GM23338 (cell line): ENCODE measurements at places on chromosomes 6 and 20. TPM values are rescaled to one million over a fixed set of nuclear protein-coding genes. Genes with fewer than 3 reads are reported as not detected.

TRMT11 gene
- total RNA-seq: 44.5 and 49.5 TPM in 2 replicates

DNA sequence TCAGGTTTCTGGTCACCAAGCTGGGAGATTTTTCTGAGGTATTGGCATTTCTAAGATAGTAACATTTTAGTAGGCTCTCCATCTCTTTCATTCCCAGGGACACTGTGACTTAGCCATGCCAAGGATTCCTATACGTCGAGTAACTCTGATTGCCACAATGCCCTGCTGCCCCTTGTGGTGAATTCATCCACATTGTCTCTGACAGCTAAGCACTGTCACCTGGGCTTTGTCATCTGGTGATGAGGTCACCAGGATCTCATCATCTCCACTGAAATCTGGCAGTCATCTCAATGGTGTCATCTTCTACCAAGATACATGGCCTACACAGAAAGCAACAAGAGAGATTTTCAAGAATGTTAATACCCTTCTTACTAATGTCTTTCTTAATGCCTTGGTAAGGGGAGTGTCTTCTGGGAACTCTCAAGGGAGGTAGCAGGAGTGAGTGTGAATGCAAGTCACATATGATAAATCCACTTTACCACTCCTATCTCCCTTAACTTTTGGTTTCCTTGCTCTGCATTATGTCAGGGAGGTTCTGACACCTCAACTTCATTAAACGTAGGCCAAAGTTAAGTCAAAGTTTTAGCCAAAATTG, 246.7 kb downstream of the CD109 start:
- DNase-seq: peak; percentile 76

DNA sequence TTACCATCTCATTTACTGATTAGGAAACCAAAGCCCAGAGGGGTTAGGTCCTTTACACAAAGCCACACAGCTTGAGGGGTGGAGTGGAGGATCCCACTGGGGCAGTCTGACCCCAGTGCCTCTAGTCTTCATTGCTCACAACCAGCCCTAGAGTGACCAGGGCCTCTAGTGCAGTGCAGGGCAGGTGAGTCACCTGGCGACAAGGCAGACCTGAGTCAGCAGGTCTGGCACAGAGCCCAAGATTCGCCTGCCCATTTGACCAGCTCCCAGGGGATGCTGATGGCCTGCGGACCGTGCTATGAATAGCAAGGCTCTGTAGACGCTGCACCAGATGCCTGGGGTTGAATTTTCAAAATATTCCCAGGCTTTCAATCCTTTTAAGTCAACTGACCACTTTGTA, 29.9 kb downstream of the CDH26 start:
- no peak for DNase-seq

DNA sequence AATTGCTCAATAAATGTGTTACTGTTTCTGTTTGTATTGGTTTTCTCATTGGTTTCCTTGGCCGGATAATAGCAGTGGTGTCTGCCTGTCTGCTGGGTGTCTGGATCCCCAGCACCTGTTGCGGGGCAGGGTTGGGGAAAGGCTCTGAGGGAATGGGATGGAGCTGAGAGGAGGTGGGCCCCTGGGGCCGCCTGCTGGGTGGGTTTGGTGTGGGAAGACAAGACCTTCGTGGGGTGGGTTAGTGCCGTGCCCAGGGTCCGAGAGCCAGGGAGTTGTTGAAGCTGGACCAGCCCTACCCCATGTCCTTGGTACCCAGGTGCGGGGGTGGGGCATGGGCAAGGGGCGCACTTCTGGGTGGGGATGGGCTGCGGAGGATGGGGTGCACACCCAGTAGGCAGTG, 4.0 kb downstream of the SS18L1 start:
- no peak for DNase-seq

- no peak for DNase-seq
Observed at GRCh38 chr6:12423832-12424231, 133.7 kb downstream of the EDN1 start.

LRFN2 gene
- 2.5 and 2.6 TPM in 2 replicates for total RNA-seq

OPRL1 gene
- total RNA-seq: 0.74 and 1.1 TPM in 2 replicates

DNA sequence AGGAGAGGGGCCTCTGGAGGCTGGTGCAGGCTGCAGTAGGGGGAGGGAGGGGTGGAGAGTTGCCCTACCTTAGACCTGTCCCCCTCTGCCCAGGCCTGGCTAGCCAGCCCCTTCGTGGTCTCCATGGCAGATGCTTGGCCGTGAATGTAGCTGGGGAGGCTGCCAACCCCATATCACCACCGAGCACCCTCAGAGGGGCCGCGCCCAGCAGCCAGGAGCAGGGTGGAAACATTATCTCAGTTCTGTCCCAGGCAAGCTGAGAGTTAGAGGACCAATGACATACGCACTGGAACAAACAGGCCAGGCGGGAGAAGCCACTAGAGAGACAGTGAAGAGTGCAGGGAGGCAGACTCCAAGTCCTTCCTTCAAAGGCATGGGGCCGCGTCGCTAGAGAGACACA, 66.5 kb downstream of the LRFN2 start:
- DNase-seq: no peak

DNA sequence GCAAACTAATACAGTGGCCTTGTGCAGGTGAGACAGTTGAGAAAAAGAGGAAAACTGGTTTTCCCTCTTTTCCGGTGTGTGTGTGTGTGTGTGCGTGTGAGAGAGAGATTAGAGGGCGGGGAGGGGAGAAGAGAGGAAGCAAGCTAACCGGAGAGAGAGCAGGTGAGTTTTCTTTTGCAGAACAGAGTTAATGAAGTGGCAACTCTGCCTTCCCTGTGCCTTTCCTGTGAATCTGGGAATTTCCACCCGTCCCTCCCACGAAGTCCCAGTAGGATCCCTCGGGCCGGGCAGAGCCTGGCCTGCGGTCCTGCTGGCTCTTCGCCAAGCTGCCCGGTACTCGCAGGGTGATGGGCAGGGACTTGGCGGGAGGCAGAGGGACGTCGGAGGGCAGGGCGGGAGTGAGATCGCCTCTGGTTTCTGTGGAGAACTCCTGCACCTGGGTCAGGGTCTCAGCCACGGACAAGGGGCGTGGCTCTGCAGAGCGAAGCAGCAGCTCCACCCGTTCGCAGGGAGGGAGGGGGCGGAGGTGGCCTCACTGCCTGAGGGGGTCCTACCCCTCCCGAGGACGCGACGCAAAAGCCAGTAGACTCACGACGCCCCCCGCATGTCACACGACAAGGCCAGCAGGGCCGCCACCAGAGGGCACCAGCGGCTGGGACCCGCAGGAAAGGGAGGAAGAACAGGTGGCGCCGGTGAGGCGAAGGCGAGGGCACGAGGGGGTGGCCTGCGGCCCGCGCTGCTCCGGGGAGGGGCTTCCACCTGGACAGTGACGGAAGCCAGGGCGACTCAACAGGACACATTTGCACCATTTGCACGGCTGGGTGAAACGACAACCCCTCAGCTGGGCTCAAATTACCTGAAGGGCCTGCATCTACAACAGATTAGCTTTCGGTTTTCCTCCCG, 51.2 kb upstream of the RNF182 start:
- peak; percentile 95 for DNase-seq

GRCh38 chr6:44849806-44850205, 462.3 kb downstream of the CDC5L start:
- DNase-seq: no peak

GRCh38 chr6:111520524-111520923, 37.5 kb upstream of the REV3L start:
- no peak for DNase-seq

- DNase-seq: no peak
Observed at GRCh38 chr20:37347347-37347823, 1.4 kb downstream of the SRC start.

- DNase-seq: no peak
Observed at GRCh38 chr6:6486595-6486994, 101.9 kb upstream of the LY86 start.

LRRC73 gene
- total RNA-seq: 0.08 and 0.59 TPM in 2 replicates

CTAGE9 gene
- 0.10 TPM in 1 of 2 replicates, not detected in the other for total RNA-seq

- DNase-seq: no peak
Observed at GRCh38 chr6:14456941-14457340, 339.4 kb downstream of the CD83 start.

DNA sequence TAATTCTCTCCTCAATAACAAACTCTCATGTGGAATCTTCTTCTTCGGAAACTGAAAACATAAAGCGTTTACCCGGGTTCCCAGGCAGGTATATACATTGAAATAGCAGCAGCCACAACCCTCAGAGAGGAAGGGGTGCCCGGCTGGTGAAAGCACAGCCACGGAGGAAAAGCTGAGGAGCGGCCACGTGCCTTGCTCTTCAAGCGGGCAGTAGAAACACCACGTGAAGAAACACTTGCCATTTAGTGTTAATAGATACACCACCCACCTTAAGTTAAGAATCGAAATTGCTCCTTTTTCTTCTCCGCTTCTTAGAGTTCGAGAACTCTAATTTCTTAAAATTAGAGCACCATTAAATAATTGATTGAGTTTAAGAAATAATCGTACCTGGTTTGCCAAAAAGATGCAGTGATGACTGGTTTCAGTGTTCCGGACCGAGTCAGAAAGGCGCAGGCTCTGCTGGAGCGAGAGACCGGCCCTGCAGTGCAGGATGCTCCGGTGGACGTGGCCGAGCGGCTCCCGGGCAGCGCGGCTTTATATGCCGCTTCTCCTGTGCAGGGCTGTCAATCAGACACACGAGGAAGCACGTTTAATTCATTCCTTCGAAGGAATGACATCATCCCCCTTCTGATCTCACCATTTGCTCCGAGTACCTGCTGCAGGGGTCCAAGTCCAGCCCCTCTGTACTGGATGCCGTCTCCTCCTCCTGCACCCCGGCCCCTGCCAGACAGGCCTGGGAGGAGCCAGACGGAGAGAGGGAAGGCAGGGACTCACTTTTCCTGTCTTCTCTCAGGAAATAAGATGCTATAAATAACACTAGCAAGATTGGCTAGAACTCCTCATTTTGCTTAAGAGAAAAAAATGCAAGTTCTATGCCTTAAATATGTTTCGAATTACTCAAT, at the start of gene THBS2:
Gene THBS2 (minus strand): TSS at position 510 of the 902 bp plus-strand sequence. CDS start 3,062 bp downstream, outside the sequence.
- DNase-seq: peak; percentile 56

DNA sequence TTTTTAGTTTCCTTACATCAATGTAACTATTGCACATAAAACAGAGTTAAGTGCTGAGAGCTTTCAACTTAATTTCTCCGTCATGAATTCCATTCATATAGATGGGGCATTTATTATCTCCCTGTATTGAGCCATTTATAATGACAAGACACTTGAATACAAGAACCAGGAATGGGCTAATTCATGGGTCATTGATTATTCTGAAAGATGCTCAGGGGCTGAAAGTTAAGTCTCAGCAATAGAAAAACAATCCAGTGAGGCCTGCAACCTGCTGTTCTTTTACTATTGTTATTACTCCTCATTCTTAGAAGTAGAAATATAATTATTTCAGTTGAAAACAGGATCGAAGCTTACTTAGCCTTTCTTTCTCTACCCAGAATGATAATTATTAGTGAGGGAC, 307.7 kb downstream of the MMUT start:
- no peak for DNase-seq

CYP39A1 gene
- total RNA-seq: 1.8 and 3.5 TPM in 2 replicates

DNA sequence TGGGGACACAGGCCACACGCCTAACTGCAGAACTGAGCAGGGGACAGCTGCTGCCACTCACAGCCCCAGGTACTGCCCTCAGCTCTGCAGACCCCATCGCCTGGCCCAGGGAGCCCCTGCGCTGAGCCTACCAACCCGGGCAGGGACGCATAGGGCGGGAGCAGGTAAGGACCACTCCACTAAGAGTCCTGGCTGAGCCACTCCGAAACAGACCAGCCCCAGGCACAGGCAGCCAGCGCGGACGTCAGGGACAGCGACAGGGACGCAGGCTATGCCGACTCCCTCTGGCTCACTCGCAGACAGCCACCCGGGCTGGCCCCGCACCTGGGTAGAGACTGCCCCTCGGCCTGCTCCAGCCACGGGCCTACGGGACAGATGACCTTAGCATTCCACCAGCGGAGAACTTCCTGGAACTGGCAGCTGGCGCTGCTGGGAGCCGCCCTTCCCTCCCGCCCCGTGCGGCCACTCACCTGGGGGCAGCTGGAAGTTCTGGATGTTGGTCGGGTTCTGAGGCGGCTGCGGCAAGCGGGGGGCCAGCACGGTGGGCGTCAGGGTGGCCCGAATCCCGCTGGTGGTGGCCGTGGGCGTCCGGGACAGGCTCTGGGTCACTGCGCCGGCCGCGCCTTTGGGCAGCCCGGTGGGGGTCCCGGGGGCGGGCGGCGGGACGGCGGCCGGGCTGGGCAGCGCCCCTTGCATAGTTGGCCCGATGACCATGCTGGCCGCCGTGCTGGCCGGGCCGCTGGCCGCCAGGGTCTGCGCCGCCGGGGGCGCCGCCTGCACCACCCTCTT, 1.5 kb downstream of the TAF4 start:
- DNase-seq: peak; percentile 67

- DNase-seq: no peak
Observed at GRCh38 chr6:18242062-18242851, 22.1 kb downstream of the DEK start.

SLC22A7 gene
- not detected in 2 replicates for total RNA-seq

CRISP2 gene
- 0.50 and 0.63 TPM in 2 replicates for total RNA-seq

DNA sequence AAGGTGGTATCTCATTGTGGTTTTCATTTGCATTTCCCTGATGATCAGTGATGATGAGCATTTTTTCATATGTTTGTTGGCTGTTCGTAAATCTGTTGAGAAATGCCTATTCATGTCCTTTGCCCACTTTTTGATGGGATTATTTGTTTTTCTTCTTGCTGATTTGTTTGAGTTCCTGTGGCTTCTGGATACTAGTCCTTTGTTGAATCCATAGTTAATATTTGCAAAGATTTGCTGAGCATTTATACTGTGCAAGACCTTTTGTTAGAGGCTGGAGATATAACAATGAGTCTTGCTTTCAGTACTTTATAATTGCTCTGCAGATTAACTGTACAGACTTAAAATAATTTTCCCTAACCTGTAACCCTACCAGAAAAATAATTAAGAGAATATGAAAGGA, 35.6 kb downstream of the PDE7B start:
- DNase-seq: no peak

SPDEF gene
- 0.69 TPM in 1 of 2 replicates, not detected in the other for total RNA-seq

LTA gene
- not detected in 2 replicates for total RNA-seq

BPIFA1 gene
- total RNA-seq: not detected in 2 replicates

DNA sequence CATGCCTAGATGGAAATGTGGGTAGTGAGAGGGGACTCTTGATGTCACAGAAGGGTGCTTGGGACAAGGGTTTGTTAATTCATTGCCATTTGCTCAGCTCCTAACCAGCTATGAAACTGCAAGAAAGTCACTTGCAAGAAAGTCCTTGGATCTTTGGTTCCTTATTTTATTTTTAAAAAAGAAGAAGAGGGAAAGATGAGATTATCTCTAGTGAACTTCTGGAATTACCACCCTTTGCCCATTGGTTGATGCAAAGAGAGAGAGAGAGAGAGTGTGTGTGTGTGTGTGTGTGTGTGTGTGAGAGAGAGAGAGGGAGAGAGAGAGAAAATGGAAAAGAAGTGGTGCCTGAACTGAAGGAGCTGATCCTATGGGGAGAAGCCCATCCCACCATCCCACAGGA, 4.6 kb upstream of the SFT2D1 start:
- DNase-seq: no peak

DNA sequence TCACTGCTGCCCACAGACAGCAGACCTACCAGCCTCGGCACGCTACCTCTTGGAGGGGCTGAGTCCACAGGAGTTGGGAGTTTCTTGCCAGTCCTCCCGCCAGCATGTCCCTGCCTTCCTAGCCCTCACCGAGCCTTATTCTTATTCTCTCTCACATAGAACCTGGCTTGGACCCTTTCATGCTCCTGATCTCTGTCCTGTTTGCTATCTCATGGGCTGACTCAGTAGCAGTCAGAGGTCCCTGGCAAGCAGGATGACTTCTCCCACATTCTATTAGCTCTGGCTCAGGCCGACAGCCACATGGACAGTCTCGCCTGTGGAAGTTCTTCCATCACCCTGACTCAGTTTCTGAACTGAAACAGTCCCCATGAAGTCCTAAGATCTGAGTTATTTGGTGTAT, 313.2 kb upstream of the RNF24 start:
- no peak for DNase-seq

PGBD1 gene
- total RNA-seq: 8.4 and 10.5 TPM in 2 replicates

DEFB123 gene
- total RNA-seq: not detected in 2 replicates

GRCh38 chr20:3464166-3464565, 6.7 kb upstream of the ATRN start:
- DNase-seq: no peak
